ENCODE measurements at places on chromosomes 5 and 9. TPM values are rescaled to one million over a fixed set of nuclear protein-coding genes. Genes with fewer than 3 reads are reported as not detected.

AMBP gene
- not detected for polyA plus RNA-seq

PCDHA4 gene
- not detected for polyA plus RNA-seq

PROB1 gene
- polyA plus RNA-seq = 1.5 TPM

DCANP1 gene
- not detected for polyA plus RNA-seq

CYSRT1 gene
- polyA plus RNA-seq = not detected

C9orf50 gene
- polyA plus RNA-seq = not detected

PTGS1 gene
- 17.5 TPM for polyA plus RNA-seq

FCN2 gene
- not detected for polyA plus RNA-seq

DMGDH gene
- 0.70 TPM for polyA plus RNA-seq

CORO2A gene
- polyA plus RNA-seq = 4.2 TPM

ADRA1B gene
- not detected for polyA plus RNA-seq

DNAH5 gene
- not detected for polyA plus RNA-seq

TRPM3 gene
- polyA plus RNA-seq = not detected

IL3 gene
- not detected for polyA plus RNA-seq

FAM221B gene
- polyA plus RNA-seq = not detected

CDX1 gene
- polyA plus RNA-seq = not detected

CDHR2 gene
- polyA plus RNA-seq = not detected

ADAM19 gene
- 45.1 TPM for polyA plus RNA-seq

RFESD gene
- 4.1 TPM for polyA plus RNA-seq

PCDHGA3 gene
- 0.23 TPM for polyA plus RNA-seq

CCL19 gene
- polyA plus RNA-seq = not detected

BARHL1 gene
- not detected for polyA plus RNA-seq

CFAP157 gene
- not detected for polyA plus RNA-seq

SPATA31E1 gene
- polyA plus RNA-seq = not detected

SEMA4D gene
- 35.3 TPM for polyA plus RNA-seq

CARD9 gene
- polyA plus RNA-seq = 0.26 TPM

OLFM1 gene
- 0.20 TPM for polyA plus RNA-seq

C8G gene
- polyA plus RNA-seq = not detected

SERF1B gene
- polyA plus RNA-seq = 53.5 TPM

GALNT12 gene
- 0.90 TPM for polyA plus RNA-seq

C7 gene
- polyA plus RNA-seq = not detected

ADGRV1 gene
- polyA plus RNA-seq = not detected

OTULINL gene
- 1.2 TPM for polyA plus RNA-seq

GOLM1 gene
- 1.5 TPM for polyA plus RNA-seq

ADAMTS2 gene
- not detected for polyA plus RNA-seq

DDX4 gene
- not detected for polyA plus RNA-seq

OR1Q1 gene
- not detected for polyA plus RNA-seq

RASEF gene
- polyA plus RNA-seq = not detected

PLCXD3 gene
- not detected for polyA plus RNA-seq

CDC20B gene
- not detected for polyA plus RNA-seq

HTR1A gene
- not detected for polyA plus RNA-seq

FBXW5 gene
- polyA plus RNA-seq = 108 TPM

PCDHA9 gene
- not detected for polyA plus RNA-seq

IRX2 gene
- not detected for polyA plus RNA-seq

LRRC70 gene
- not detected for polyA plus RNA-seq

EIF4E1B gene
- not detected for polyA plus RNA-seq

C9 gene
- not detected for polyA plus RNA-seq

IDNK gene
- 20.9 TPM for polyA plus RNA-seq

BNC2 gene
- not detected for polyA plus RNA-seq

NUDT2 gene
- polyA plus RNA-seq = 19.0 TPM

KCNIP1 gene
- polyA plus RNA-seq = not detected

MYO10 gene
- not detected for polyA plus RNA-seq

POU5F2 gene
- 0.08 TPM for polyA plus RNA-seq

MCC gene
- 0.40 TPM for polyA plus RNA-seq

PGM5 gene
- not detected for polyA plus RNA-seq
